Stimulated activated CD8-positive, alpha-beta memory T cell treated with anti-CD3 and anti-CD28 coated beads, Interleukin-4, amount 100 ng/mL, for 4 hours (primary cell): ENCODE measurements at places on chromosomes 3 and 15.

DNA sequence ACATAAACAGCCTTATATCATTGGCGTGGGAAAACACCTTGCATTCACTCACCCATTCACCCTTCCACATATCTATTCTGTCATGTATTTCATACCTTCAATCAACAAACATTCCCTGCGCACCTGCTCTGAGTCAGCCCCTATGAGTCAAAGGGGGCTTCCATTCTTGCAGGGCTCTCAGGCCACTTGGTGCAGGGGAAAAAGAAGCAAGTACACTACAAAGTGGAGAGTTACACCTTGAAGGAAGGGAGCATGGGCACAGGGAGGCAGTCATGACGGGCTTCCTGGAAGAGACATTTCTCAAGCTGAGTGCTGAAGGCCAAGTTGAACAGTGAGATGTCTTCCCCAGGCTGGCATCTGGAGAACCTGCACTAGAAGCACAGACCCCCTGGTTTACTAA, 4.6 kb upstream of the AMOTL2 start:
- no peak for DNase-seq

DNA sequence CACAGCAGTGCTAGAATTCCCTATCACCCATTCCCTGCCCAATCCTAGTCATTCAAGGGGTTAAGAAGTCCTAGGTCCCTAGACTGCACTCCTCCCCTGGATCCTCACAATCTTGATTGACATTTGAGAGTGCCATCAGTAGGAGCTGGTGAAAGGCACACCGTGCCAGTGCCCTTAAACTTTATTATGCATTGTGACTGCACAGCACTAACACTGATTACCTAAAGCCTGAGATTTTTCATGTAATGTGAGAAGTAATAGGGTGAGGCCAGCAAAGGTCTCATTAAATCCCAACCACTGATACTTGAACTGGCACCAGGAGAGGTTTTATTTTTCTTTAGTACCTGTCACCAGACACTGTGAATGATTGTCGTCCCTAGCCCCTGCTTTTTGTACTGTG, 16.3 kb downstream of the GXYLT2 start:
- DNase-seq, result no peak

DNA sequence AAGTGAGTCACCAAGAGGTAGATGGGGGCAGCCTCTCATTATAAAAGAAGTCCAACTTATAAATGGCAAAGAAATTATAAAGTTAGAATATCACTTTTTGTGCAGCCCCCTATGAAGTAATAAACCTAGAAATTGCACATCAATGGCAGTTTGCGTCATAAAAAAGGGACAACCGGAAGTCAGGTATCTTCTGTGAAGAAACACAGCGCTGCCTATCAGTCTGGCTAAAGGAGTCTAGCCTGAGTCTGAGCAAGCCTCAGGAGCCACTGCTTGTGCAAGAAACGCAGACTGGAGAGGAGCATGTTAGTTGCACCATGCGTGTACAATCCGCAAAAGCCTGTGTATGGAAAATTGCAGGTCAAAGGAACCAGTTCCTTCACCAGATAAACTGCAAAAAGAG, 178.4 kb downstream of the ARRDC4 start:
- no peak for DNase-seq

DNA sequence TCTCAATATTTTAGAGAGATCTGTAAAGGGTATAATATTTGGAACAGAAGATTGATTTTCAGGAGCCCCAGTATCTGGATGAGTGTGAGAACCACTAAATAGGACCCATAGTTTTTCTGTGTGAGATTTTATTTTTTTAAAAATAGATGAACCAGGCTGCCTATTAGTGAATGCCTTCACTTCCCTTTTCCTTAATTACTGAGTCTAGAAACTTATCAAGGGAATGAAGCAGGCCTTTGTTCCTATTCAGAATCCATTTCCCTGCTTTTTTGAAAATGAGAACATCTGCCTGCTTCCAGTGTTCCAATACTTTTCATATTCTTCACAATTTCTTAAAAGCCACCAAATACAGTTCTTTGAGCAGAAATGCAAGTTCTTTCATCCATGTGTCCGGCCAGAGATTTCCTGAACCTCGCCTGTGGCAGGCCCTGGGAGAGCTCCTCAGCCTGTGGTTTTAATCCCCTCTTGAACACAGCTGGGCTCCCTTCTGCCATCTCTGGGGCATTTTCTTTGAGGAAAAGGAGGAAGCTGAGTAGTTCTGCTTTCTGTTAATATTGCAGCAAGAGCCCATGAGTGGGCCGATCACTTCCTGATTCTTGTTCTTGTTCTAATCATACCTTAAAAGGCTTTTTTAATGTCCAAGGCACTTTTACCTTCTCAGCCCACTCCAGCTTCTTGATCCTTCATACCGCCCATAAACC, 4.7 kb downstream of the EHD4 start:
- no peak for DNase-seq

- no peak for DNase-seq
Observed at GRCh38 chr15:87394676-87395075, 861.9 kb downstream of the NTRK3 start.

DNA sequence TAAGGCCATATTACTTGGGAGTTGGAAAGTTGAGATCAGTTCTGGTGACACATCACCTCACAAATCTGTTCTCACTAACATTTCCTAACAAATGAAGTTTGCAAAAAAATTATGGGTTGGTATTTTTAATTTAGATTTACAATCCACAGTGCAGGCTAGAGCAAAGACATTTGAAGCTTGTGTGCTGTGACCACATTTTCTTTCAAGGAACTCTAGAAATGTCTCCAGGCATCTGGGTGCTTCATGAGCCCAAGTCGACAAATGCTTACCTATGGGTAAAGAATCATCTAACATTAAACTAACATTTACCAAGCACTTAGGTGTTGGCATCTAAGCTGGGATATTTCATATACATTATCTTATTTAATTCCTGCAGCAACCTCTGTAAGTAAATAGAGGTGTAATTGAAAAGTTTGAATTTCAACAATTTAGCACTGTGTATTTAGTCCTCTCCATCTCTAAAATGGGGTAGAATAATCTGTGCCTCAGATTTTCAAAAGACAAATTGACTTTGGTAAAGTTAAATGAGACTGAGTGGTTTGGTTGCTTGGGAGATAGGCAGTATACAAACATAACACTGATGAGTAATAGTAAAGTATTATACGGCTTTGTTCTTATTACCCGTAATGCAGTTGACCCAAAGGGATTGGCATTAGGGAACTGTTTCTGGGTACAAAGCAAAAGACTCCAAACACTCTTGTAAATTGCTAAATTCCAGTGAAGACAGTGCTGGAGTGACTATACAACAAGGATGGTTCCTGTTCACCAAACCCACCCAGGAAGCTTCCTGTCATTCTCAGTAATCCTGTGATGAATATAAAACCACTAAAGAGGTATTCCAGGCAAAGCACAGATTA, 162.5 kb downstream of the TPRG1 start:
- no peak for DNase-seq

- DNase-seq, result no peak
Observed at GRCh38 chr3:154164387-154164786, 43.2 kb downstream of the ARHGEF26 start.

DNA sequence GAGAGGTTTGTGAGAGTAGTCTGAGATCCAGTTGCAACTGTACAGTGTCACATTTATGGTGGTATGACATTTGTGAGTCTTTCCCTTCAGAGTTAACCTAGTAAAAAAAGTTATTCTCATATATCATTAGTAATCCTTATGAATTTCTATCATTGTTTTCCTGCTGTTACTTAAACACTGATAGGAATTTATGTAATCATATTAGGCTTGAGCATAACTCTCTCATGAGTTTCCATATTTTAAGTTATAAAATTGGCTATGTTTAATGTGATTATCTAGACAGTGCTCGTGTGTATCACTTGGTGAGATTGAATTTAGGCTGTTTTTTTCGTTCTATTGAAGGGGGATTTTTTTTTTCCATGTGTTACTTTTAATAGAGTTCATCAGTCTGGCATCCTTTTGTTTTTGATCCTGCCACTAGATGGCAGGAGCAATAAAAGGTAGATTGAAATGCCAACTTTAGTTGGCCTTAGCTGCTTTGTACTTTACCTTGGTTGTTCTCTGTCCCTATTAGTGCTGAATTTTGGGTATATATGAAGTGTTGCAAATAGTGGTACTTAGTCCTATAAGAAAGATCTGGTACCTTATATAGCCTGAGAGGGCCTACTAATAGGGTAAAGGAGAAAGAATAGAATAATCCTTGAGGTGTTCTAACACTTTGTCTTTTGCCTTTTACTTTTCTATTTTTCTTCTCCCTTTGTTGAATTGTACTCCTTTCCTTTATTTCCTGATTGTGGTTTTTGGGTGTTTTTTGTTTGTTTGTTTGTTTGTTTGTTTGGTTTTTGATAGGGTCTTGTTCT, 17.9 kb downstream of the STT3B start:
- no peak for DNase-seq

DNA sequence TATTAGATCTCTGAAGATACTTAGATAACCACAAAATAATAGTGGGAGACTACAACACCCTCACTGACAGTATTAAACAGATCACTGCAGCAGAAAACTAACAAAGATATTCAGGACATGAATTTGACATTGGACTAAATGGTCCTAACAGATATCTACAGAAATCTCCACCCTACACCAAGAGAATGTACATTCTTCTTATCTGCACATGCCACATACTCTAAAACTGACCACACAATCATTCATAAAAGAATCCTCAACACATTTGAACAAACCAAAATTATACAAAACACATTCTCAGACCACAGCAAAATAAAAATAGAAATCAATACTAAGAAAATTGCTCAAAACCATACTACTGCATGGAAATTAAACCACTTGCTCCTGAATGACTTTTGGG, 116.3 kb downstream of the DTWD1 start:
- no peak for DNase-seq

GRCh38 chr3:129794311-129795185, 99.0 kb downstream of the TMCC1 start:
- DNase-seq, result no peak

DNA sequence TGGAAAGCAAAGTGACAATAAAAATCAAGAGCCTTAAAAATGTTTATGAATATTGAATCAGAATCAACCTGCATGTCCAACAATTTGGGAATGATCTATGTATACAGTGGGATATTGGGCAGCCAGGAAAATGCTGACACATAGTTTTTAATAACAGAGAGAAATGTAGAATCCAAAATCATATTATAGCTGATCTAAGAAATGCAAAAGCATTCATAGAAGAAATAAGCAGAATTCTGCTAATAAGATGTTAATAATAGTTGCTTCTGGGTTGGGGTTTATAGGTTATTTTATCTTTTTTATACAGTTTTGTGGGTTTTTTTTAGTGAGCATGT, 15.1 kb downstream of the KIF9 start:
- no peak for DNase-seq

DNA sequence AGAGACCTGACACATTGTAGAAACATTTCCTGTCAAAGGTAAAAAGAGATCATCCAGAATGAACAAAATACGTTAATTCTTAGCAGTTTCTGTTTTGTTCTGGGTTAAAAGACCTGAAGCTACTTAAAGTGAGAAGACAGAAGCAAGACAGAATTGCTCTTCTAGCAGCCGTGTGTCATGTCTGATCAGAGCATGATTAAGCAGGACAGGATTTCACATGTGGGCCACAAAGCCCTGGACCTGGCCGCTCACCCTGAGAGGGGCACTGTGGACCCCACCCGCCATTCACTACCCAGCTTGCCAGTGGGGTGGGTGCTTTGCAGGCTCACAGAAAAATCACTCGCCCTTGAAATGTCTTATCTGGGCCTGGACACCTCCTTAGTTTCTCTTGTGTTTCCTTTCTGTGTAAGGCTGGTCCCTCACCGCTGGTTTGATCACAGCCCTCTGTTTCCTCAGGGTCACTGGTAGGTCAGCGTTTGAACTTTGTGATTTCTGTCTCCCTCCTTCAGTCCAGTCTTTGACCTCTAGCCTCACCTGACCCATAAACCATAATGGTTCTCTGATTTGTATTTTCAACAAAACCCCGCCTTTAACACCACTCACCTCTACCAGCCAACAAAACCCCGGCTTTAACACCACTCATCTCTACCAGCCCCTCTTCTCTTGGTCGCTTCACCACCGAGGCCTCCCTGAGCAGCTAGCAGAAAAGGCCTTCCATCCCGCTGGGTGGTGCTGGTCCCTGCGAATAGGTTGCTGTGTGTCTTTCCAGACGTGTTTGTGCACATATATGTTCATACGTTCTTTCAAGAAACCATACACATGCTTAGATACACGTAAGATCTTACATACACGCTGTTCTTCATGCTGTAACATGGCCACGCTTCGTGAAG, 185.0 kb downstream of the OR4M2 start:
- DNase-seq, result no peak

GRCh38 chr15:93420050-93420452, 331.0 kb upstream of the RGMA start:
- DNase-seq, result no peak

GRCh38 chr3:126111566-126112475, 27.9 kb upstream of the SLC41A3 start:
- DNase-seq, result no peak

DNA sequence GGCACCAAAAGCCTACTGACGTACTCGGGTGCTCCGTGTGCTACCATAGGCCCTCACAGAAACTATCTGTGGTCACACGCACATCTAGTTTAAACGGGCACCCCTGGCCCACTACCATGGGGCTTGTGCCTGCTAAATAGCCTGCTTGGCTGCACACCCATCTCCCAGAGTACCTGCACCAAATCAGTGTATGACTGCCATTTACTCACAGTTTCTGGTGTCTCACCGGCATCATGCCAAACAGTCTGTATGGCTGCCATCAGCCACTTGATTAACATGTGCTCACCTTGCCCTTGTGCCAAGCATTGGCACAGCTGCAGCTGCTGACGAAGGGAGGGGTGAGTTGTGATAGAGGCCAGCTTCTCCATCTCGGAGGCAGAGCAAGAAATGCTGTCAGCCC, 232.7 kb downstream of the IGSF11 start:
- DNase-seq, result no peak

DNA sequence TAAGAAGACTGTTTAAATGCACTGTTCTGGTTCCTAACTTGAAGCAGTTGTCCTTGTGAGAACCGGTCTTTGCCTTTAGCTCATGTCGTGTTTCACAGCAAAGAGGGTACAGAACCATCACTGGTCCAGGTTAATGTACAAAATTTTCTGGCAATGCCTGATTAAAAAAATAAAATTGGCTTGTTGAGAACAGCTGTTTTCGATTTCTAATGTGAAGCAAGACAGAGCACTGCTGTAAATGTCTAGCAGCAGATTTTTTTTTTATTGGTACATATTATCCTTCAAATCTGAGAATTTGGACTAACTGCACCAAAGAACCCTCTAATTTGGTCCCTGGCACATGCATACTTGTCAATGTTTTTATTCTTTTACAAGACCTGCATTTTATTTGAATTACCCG, 103.3 kb downstream of the STT3B start:
- no peak for DNase-seq

GRCh38 chr3:193732827-193733226, 139.8 kb downstream of the OPA1 start:
- DNase-seq, result no peak

- DNase-seq, result no peak
Observed at GRCh38 chr15:74523982-74524381, 17.0 kb upstream of the ARID3B start.

- DNase-seq, result no peak
Observed at GRCh38 chr15:50120729-50121128, 1.7 kb upstream of the ATP8B4 start.

- DNase-seq, result peak; percentile 9
Observed at GRCh38 chr3:132417695-132418411, 551 bp downstream of the DNAJC13 start.
